ENCODE measurements at places on chromosomes 5 and 9.

DNA sequence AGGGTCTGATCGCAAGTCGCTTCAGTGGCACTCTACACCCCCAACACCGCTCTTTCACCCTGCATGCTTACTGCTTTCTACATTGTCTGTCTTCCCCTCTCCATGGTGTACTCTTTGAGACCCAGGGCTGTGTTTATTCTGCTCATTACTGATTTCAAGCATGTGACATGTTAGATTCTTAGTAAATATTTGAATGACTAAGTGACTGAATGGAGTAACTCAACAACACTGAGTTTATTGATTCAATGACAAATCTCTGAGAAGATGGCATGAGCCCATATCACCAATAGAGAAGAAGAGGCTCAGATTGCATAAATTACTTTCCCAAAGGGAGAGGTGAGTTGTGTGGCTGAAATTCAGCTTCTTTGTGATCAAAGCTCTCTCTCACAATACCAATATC, 89.7 kb upstream of the OSMR start:
- DNase-seq = no peak

DNA sequence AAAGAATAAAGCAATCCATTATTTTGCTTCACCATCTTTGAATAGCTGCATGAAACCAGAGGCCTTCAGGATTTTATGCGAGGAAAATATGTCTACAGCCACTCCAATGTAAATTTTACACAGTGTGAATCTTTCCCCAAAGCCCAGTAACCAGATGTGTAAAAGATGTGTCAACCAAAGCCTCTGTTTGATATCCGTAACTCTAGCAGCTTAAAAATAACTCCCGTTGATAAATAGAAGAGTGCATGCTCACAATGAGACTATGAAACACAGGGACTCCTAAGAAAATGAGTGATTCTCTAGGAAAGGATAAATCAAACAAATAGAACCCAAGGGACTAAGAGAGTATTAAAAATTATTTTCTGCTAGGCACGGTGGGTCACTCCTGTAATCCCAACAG, 60.0 kb upstream of the NPR3 start:
- DNase-seq = no peak

DNA sequence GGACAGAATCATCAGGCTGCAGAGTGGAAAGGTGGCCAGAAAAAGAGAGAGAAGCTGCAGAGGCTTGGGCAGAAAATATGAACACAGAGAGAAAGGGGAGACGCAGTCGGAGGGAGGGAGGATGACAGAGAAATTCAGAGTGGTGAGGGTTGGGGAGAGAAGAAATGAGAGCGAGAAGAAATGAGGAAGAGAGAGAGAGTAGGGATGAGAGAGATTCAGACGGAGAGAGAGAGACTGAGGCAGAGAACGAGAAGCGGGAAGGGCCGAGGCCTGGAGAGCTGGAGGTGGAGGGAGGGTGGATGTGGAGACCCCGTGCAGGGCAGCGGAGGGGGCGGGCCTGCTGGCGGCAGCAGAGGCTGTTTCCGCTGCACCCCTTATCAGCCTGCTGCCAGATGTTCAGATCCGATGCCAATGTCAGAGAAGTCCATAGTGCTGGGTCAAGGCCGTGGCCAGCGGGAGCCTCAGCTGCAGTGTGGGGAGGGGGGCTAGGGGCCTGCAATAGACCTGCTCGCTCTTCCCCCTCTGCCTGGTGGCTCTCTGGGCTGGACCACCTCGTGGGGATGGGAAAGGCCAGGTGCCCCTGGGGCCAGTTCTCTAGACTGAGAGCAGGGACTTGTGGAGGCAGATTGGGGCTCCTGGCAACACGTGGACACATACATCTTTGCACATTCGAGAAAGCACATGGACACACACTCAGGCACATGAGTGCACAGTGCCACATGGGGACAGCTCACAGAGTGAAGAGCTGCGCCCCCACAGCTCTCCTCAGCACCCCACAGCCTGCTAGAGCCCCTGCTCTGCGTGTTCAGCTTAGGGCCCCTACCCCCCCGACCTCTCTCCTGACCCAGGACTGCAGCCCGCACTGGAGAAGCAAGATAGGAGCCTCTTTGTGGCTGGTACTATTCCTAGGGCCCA, 4.9 kb upstream of the NR5A1 start:
- DNase-seq = no peak

GRCh38 chr9:69168709-69169217, 5.3 kb upstream of the TJP2 start:
- DNase-seq = peak; percentile 72

GRCh38 chr9:86979657-86980056, 32.4 kb upstream of the GAS1 start:
- no peak for DNase-seq

DNA sequence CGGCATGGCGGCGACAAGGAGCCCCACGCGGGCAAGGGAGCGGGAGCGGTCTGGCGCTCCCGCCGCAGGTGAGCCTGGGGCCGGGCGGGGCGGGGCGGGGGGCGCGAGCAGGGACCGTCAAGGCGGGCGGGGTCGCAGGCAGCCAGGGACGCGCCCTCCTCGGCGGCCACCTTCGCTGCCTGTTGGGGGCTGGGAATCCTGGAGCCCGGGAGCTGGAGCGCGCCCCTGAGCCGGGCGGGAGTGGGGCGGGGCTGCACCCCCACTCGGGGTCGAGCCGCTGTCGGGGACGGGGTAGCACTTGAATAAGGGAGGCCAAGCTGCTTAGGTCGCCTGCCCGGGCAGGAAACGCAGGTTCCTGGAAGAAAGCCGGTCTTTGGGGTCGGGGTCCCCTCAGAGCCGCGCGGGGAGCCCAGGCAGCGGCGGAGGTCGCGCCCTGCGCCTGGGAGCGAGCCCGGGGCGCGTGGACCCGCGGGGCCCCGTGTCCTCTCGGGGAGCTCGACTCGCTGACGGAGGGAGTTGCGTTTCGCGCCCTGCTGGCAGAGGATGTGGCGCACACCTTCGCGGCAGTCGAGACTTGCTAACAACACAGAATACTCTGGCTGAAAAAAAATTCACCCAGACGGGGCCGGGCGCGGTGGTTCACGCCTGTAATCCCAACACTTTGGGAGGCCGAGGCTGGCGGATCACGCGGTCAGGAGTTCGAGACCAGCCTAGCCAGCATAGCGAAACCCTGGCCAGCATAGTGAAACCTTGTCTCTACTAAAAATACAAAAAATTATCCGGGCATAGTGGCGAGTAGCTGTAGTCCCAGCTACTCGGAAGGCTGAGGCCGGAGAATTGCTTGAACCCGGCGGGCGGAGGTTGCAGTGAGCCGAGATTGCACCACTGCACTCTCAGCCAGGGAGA, 552 bp downstream of the OTULINL start:
- peak; percentile 47 for DNase-seq

- no peak for DNase-seq
Measured at GRCh38 chr9:90299968-90300367, 342.7 kb downstream of the DIRAS2 start.

GRCh38 chr5:34412736-34413135, 243.4 kb upstream of the RAI14 start:
- DNase-seq = no peak

- DNase-seq = no peak
Measured at GRCh38 chr5:126016256-126016655, 407.0 kb upstream of the GRAMD2B start.

DNA sequence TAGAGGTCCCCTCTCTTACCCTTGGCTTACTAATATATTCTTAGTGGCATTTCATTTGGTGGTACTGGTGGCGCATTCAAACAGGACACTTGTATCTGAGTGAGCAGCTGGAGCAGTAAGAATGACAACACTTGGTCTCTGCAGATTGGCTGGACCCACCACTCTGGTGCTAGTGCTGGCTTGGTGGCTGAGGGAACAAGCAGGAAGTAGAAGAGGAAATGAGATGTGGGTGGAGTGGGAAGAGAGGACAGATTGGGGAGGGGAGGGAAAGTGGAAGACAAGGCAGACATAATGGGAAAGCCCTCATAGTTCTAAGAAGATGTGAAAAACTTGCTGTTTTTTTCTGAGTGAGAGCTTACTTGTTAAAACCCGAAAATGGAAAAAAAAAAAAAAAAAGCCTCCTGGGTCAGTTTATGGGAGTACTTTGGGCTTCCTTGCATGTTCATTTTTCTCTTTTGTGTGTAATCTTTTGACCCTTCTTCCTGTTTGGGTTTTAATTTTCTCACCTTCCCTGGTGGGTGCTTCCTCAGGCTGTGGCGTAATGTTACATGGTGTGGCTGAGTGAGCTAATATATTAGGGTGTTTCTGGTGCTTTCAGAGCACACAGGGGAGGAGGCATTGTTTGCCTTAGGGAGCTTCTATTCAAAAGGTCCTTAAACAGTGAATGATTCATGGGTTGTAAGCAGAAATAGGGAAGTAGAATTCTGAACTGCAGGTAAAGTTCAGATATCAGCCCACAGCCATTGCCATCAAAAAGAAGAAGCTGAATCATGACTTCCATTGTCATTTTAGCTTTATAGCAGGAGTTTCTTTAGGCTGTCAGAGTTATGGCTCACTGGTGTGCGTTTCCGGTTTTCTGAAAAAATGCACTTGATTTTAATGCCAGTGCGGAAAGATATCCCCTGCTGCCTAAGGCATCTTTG, 52.3 kb downstream of the TLE4 start:
- DNase-seq = peak; percentile 88

DNA sequence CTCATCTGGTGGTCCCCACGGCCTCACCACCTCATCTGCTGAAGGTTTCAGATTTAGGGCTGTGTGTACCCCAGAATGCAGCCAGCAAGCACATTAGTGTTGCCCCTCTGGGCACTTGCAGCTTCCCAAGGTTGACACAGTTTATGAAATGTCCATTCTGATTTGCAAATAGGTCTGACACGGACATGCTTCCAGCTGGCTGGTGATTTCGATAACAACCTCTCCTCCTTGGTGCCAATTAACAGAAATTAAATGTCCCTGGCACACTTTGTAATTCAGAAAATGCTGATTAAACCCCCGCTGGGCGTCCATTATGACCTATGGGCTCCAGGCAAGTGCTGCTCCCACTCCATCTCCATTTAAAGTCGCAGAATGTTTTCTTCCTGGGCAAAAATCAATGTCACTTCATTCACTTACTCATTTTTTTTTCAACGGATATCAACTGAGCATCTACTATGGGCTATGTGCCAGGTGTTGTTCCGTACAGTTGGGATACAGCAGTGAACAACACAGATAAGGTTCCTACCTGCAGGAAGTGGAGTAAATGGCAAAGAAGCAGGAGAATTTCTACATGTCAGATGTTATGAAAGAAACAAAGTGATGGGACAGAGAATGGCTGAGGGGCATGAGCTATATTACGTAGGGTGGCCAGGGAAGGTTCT, 32.0 kb downstream of the PLAC8L1 start:
- DNase-seq = no peak

Measured in inflammatory macrophage (primary cell).